ENCODE measurements at places on chromosomes 6 and 20. TPM values are rescaled to one million over a fixed set of nuclear protein-coding genes. Genes with fewer than 3 reads are reported as not detected.

The TMEM244 gene
- not detected for polyA plus RNA-seq

The APOBEC2 gene
- polyA plus RNA-seq, result 11.3 TPM

The FUT9 gene
- polyA plus RNA-seq, result 2.6 TPM

The DAAM2 gene
- polyA plus RNA-seq, result 18.5 TPM

The NMBR gene
- not detected for polyA plus RNA-seq

The BCAS1 gene
- polyA plus RNA-seq, result 36.4 TPM

The CENPW gene
- 5.8 TPM for polyA plus RNA-seq

The L3MBTL3 gene
- 1.8 TPM for polyA plus RNA-seq

The TSHZ2 gene
- polyA plus RNA-seq, result 6.8 TPM

The FAXC gene
- 2.6 TPM for polyA plus RNA-seq

The SIM1 gene
- polyA plus RNA-seq, result not detected

The GNMT gene
- 121 TPM for polyA plus RNA-seq

The NR2E1 gene
- polyA plus RNA-seq, result not detected

The PDE7B gene
- polyA plus RNA-seq, result 0.70 TPM

The IL17A gene
- 0.08 TPM for polyA plus RNA-seq

The PACSIN1 gene
- polyA plus RNA-seq, result 0.25 TPM

Data from stomach (tissue), 19 donors.